HCT116 (cell line): ENCODE measurements at places on chromosomes 7 and 10. TPM values are rescaled to one million over a fixed set of nuclear protein-coding genes. Genes with fewer than 3 reads are reported as not detected.

Gene DGKB
- total RNA-seq, result 0.05 TPM

Gene VWA2
- not detected for total RNA-seq

Gene ANKRD2
- total RNA-seq, result 0.15 TPM

Gene AKR1C8
- total RNA-seq, result not detected

GRCh38 chr10:131061216-131061615, 250.3 kb downstream of the TCERG1L start:
- no peak for DNase-seq

GRCh38 chr7:131808736-131809135, 252.3 kb upstream of the PODXL start:
- no peak for DNase-seq

DNA sequence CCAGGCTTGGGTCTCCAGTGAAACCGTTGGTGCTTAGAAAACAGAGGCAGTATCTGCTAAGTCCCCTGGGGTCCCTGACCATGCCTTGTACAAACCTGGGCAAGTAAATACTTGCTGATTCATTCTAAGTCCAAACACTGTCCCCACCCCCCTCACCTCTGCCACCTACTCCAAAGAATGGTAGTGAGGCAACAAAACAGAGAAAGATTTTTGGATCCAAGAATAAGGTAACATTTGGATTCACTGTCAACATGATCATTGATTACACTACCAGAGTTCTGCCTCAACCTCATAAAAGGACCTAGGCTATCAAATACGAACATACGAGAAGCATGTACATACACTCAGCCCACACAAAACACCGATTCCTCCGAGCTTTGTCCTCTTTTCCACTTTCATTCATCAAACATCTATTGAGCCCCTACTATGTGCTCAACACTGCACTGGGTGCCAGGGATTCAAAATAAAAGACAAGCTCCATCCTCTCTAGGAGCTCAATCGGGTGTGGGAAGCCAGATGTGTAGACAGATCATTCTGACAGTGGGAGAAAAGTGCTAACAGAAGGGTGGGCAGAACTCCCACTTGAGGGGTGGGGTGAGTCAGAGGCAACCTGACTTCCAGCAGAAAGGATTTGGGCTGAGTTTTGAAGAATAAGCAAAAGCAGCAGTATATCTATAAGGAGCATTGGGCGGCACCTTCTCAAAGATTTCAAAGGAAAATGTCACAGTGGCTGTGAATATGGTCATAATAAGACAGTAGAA, 71.2 kb downstream of the GFRA1 start:
- DNase-seq, result no peak

DNA sequence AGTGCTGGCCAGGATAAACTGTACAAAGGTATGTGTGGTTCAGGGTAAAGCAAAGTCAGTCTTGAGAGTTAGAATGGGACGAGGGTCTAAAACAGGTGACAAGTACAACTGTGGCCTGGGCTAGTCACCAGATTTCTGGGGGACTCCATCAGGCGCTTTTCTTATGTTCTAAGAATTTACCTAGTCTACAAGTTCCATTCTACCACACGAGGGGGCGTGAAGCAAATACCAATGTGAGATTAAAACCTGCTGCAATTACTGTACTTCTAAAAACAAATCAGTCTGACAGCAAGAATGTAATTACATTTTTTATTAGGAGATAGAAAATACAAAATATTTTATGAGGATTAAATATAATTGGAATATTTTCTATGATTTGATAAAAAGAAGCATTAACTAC, 146.5 kb downstream of the ALOX5 start:
- no peak for DNase-seq
